ENCODE measurements at places on chromosomes 11 and 22.

- no peak for DNase-seq
These were observed 34.0 kb downstream of the HIPK3 start for GRCh38 chr11:33291004-33291777.

DNA sequence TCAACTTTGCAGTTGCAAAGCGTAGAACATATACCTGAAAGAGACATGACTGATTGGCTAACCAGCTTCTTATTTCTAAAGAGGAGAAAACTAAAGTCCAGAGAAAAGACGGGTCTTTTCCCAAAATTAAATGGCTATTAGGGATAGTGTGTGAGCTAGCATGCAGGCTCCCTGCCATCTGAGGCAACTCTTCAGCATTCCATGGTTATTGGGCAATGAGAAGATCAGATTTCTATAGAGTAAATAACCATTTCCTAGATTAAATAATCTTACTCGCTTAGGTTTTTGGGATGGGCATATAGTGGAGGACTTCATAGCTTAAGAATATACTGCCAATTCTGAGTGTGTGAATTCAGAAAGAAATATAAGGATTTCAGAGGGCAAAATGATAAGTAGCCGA, 95.0 kb downstream of the PDHX start:
- DNase-seq, result no peak

GRCh38 chr11:104661901-104662300, 236.4 kb downstream of the CASP12 start:
- no peak for DNase-seq

- DNase-seq, result no peak
These were observed 97.2 kb downstream of the SERGEF start for GRCh38 chr11:17915500-17916143.

- DNase-seq, result no peak
These were observed 1.6 kb upstream of the ATG16L2 start for GRCh38 chr11:72812604-72812966.

- DNase-seq, result no peak
These were observed 40.3 kb downstream of the ARHGAP42 start for GRCh38 chr11:100727410-100727809.
